CD4-positive, alpha-beta T cell treated with Interleukin-17A for 1 hour (primary cell): ENCODE measurements at places on chromosomes 3 and 15.

DNA sequence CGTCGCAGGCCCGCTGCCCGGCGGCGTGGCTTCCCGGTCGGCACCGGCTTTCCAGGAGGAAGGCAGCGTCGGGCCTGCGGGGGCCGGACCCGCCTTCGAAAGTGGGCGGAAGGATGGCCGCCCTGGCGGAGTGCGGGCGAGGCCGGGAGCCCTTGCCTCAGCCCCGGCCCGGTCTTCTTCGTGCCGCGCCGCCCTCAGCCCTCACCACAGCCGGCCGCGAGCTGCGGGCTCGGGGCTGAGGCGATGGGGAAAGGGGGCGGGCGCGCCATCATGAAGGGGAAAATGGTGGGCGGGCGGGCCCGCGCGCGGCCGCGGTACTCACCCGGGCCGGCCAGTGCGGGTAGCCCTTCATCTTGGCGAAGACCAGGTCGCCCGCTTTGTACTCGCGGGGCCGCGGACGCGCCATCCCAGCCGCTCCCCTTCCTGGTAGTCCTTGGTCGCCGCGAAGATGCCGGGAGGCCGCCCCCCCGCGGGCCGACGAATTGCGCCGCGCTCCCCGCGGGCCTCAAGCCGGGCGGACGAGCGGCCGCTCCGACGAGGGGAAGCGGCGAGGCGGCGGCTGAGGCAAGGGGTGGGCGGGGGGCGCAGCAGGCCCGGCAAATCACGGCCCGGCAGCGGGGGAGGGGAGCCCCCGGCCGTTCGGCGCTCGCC is 489 bp downstream of the HDGFL3 start:
- DNase-seq, result no peak

- no peak for DNase-seq
Observed at GRCh38 chr3:127615631-127616305, 13.2 kb upstream of the PODXL2 start.

GRCh38 chr3:16584880-16585279 is 20.3 kb downstream of the DAZL start:
- no peak for DNase-seq

- no peak for DNase-seq
Observed at GRCh38 chr3:184031187-184031792, at the start of gene HTR3D. Gene HTR3D, plus strand, starts transcription at chr3:184031742. Its CDS starts 0 bp downstream, at chr3:184031742.

DNA sequence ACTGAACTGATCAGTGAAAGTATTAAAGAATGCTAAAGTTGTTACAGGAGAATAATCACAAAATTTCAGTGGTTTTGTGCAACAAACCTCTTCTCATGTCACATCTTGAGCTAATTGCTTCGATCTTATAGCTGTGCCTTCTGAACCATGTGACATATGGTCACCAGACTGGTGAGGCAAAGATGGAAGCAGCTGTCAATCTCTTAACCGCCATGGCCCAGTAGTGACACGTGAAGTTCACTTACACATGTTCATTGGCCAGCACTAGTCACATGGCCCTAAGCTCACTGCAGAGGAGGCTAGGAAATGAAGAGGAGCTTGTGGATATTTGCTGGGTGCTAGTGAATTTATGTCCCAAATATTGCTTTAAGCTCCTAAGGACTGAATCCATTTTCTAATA is 32.5 kb downstream of the BOC start:
- DNase-seq, result no peak

- no peak for DNase-seq
Observed at GRCh38 chr15:98009971-98010370, 49.5 kb downstream of the ARRDC4 start.
